ENCODE measurements at places on chromosomes 16 and 17.

GRCh38 chr17:7137171-7137943 lies 22.7 kb upstream of the ASGR2 start:
- DNase-seq = no peak

- no peak for DNase-seq
These were observed 175.1 kb downstream of the FOXL1 start for GRCh38 chr16:86753399-86753798.

GRCh38 chr17:77088455-77089123 lies 52.2 kb upstream of the SEC14L1 start:
- DNase-seq = peak; percentile 92

GRCh38 chr17:1007310-1008007 lies 10.5 kb downstream of the TIMM22 start:
- no peak for DNase-seq

DNA sequence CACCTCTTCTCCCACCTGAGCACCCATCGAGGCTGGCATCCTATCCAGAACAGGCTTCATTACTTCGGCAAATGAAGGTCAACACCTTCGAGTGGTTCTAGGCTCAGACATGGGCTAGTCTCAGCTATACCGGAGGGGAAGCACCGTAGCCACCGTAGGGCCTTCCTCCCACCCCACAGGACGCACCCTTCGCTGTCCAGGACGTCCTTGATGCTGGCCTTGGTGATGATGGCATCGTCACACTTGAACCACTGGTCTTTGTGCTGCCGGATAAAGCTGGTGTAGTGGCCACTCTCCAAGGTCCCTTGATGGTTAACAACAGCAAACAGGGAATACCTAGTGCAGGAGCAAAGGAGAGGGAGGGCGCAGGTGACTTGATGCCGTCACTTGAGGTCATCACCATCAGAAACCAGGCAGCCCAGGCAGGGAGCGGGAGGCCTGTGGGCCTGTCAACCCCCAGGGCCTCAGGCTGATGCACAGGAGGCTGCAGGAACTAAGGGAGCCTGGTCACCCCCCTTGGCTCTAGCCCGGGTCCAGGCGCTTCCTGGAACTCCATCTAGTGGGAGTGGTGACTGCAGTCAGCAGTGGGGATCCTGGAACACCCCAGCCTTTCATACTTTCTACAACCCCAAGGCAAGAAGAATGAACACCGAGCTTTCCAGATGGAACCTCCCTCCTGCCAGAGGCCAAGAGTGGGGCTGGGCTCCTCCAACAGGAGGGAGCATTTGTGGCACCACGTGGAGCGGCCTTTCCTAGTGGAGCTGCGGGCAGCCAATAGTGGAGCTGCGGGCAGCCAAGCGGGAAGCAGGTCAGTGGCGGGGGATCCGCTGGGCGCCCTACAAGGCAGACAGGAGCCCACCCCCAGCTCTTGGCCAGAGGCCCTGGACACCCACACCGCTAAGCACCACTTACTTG lies 38.5 kb downstream of the USP22 start:
- DNase-seq = no peak

DNA sequence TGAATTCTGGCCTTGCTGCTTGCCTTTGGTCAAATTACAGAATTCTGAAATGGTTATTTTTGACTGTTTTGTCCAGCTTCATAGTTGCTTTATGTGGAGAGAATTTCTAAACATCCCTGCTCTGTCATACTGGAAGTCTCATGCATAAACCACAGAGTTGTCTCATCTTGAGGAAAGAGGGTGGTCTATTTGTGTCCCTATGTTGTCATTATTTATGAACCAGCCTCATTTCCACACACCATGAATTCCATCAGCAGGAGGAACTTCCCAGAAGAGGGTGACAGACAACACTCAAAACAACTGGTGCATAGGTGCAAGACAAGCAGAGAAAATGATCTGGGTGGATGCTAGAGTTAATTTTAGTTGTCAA lies 525.8 kb upstream of the GOT2 start:
- no peak for DNase-seq

- no peak for DNase-seq
These were observed 15.0 kb upstream of the ADORA2B start for GRCh38 chr17:15929941-15930340.

DNA sequence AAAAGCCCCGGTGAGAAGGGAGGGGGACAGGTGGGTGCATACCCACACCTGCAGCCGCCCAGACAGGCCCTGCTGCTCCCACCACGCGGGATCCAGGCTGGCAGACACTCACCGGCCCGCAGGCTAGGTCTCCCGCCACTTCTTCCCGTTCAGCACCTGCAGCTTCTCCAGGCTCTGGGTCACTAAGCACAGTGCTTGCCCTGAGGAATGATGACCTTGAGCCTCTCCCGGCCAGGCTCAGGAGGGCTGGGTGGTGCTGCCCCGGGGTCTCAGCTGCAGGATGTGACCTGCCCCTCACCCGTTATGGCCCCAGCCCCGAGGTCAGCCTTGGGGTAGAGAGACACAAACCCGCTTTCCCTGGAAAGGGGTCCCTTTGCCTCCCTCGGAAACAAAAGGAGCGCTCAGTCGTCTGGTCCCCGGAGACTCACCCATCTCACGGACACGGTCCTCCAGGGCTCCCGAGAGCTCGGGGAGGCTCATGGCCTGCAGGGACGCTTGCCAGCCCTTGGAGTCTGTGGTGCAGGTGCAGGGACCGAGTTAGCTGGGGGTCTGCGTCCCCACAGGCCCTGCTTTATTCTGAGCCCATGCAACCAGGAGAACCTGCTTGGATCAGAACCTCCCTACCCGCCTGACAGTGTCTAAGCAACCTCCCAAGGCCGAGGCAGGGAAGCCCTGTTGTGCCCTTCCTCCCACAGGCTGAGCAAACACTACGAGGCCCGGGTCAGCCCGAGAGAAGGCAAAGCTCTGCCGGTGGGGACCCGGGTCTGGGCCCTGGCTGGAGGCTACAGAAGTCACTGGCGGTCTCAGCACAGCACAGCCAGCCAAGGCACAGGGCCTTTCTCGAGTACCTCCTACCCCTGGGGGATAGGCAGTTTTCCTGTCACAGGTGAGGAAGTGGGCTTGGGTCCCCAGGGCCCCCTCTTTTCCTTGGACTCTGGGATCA lies 3.8 kb downstream of the NUDT16L1 start:
- no peak for DNase-seq

GRCh38 chr17:41812381-41813151 lies at the start of gene FKBP10:
Gene FKBP10, plus strand, starts transcription at chr17:41813004. Its CDS starts 31 bp downstream, at chr17:41813035.
- peak; percentile 77 for DNase-seq

GRCh38 chr16:28179354-28179753 lies 32.4 kb downstream of the XPO6 start:
- no peak for DNase-seq

GRCh38 chr16:17354141-17354601 lies 116.6 kb downstream of the XYLT1 start:
- DNase-seq = no peak

DNA sequence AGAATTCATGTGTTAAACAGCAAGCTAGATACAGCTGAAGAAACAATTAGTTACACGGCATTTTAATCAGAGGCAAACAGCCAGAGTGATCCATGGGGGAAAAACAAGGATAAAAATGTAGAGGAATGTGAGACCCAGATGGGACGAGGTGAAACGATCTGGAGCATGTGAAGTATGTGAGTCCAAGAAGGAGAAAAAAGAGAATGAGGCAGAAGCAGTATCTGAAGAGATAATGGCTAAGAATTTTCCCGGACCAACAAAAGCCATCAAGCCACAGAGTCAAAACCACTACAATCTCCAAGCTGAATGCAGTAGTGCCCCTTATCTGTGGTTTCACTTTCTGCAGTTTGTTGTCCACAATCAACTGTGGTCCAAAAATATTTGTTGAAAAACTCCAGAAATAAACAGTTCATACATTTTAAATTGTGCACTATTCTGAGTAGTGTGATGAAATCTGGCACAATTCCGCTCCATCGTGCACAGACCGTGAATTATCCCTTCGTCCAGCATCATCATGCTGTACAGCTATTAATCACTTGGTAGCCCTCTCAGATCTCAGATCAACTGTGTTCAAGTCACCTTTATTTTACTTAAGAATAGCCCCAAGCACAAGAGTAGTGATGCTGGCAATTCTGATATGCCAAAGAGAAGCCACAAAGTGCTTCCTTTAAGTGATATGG lies 18.8 kb downstream of the MYH10 start:
- no peak for DNase-seq

GRCh38 chr16:55643161-55643970 lies 12.4 kb upstream of the SLC6A2 start:
- DNase-seq = no peak

GRCh38 chr16:57630931-57631845 lies 2.8 kb downstream of the ADGRG1 start:
- no peak for DNase-seq

DNA sequence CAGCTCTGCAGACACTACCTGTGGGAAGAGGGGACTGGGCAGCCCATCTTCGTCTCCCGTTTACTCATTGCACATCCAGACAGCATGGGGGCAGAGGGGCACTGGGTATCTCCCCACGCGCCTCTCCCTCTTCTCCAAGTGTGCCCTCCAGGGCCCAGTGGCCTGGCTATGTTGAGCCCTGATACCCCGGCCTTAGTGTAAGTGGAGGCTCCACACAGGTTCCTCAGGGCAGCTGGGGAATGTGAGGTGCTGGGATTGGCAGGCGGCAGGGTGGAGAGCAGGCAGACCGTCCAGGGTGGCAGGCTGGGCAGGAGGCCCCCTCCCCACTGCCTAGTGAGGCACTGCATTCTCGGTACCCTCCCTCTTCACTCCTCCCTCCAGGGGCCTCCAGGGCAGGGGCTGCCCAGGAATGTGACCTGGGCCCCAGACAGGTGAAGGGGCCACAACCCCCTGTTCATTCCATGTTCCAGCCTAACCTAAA lies 13.2 kb upstream of the NAGLU start:
- DNase-seq = no peak

GRCh38 chr17:80319999-80320344 lies 59.3 kb downstream of the RNF213 start:
- no peak for DNase-seq

GRCh38 chr17:915538-916201 lies 63.9 kb downstream of the NXN start:
- DNase-seq = no peak

DNA sequence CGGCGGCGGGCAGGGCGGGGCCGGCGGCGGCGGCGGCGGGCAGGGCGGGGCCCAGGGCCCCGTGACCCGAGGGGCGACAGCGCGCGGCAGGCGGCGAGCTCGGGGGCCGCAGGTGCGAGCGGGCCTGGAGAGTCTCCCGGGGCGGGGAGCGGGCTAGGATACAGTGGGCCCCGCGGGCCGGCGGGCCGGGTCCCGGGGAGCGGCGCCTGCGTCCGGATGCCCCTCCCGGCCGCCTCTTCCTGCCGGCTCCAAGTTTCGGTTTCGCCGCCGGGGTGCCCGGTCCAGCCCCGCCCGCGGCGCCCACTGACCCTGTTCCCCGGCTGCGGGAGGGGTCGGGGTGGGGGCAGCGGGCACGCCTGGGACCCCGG lies at the start of gene RNF213:
Gene RNF213 (plus strand): TSS at position 62 of the 368 bp plus-strand sequence. CDS start 2,830 bp downstream, outside the sequence.
- DNase-seq = no peak

- DNase-seq = no peak
These were observed 88.6 kb downstream of the NTN1 start for GRCh38 chr17:9109933-9110332.

GRCh38 chr16:23803591-23804123 lies 32.1 kb upstream of the PRKCB start:
- DNase-seq = no peak

GRCh38 chr17:26775219-26775822 lies 518.6 kb upstream of the WSB1 start:
- no peak for DNase-seq

GRCh38 chr17:42674755-42675347 lies 1.9 kb downstream of the PLEKHH3 start:
- no peak for DNase-seq

DNA sequence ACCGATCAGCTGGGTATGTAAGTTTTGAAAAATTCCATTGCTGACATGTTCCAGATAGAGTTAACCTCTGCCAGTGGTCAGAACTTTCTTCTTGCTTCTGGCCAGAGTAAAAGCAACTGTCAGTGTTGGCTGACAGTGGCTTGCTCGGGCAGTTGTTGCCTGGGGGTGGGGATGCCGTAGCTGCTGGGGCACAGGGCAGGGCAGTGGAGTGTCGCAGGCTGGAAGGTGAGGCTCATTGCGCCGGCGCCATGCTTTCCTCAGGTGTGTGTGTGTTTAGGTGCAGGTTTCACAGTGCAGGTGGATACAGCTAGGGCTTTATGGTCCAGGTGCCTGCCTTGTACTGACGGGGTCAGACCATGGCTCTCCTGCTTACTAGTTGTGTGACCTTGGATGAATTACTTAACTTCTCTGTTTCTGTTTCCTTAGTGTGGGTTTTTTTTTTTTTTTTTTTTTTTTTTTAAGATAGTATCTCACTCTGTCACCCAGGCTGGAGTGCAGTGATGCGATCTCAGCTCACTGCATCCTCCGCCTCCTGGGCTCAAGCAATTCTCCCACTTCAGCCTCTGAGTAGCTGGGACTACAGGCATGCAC lies 156.4 kb downstream of the SNX29 start:
- no peak for DNase-seq

DNA sequence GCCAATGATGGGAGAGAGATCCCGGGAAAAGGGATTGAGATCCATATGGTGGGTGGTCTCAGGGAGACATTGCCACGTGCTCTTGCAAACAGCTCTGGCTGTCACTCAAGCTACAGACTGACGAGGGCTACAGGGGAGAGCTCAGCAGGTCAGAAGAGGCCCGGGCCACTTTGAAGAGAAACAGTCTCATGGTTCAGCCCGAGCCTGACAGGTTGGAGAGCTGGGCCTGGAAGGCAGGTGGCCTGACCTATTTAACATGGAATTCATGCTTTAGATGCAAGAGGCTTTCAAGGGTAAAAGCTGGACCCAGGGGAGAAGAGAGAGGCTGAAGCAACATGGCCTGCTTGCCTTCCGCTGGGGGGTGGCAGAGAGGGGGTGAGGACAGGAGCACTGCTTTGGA lies 81.0 kb upstream of the BRD7 start:
- no peak for DNase-seq

- DNase-seq = no peak
These were observed 180.5 kb downstream of the VPS53 start for GRCh38 chr17:534071-534691.

- DNase-seq = no peak
These were observed 313.8 kb downstream of the C16orf95 start for GRCh38 chr16:87003414-87003755.

GRCh38 chr17:876272-876671 lies 94.1 kb downstream of the MRM3 start:
- no peak for DNase-seq
